ENCODE measurements at places on chromosomes 4 and X. TPM values are rescaled to one million over a fixed set of nuclear protein-coding genes. Genes with fewer than 3 reads are reported as not detected.

Gene DCAF8L2
- not detected for polyA plus RNA-seq

DNA sequence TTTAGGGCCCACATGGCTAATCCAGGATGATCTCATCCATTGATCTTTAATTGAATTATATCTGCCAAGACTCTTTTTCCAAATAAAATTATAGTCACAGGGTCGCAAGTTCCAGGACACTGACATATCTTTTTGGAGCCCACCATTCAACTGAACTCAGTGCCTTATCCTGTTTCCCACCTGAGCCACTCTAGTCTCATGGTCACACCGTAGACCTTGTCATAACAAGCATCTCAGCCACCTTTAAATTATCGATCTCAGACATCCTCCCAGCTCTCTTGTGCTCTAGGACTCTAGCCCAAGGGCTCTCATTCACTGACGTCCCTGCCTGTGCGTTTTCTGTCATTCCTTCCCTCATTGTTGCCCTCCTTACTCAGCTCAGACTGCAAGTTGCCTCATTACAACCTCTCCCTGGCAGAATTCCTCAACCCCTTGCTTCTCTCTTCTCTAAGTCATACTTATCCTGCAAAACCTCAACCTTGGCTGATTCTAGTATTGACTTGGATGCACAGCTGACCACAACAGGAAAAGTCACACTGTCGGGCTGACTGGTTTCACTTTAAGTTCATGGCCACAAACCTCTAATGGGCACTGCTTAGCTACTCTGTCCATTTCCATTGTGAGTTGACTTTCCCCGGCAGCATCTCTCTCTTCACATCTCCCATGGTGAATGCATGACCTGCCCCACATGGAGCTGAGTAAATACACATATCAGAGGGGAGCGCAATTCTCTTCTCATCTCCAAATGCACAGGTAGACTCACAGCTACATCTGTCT, 91.0 kb upstream of the TRIM2 start:
- no peak for DNase-seq

- DNase-seq = no peak
These were observed 466.9 kb downstream of the FSTL5 start for GRCh38 chr4:161696944-161697343.

GRCh38 chr4:17336524-17336961, 175.3 kb downstream of the QDPR start:
- no peak for DNase-seq
